ENCODE measurements at places on chromosomes 11 and 22. TPM values are rescaled to one million over a fixed set of nuclear protein-coding genes. Genes with fewer than 3 reads are reported as not detected.

DNA sequence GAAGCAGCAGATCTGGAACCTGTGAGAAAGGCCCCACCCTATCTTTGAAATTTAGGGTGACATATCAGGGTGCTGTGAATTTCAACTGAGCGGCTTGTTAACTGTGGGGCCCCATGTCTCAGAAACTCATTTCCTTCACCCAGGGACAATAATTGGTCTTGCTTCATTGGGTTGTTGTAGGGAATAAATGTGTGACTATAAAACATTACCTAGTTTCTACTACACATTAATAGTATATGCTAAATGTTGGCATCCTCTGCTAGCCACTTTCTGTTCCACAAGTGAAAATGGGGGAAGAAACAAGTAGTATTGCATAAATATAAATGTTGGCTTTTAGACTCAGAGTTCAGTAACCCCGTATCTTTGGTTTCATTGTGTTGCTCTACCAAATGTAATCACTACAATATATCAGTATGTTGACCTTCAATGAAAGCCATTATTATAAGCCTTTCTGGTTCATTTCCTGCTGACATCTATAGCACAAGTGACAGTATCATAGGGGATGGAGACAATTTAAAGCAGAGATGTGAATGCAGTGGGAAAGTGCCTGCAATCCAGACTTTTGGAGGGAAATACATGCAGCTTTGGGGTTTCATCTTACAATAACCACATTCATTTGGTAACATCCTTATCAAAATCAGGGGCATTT lies 905.5 kb upstream of the RAG2 start:
- peak; percentile 63 for DNase-seq

DNA sequence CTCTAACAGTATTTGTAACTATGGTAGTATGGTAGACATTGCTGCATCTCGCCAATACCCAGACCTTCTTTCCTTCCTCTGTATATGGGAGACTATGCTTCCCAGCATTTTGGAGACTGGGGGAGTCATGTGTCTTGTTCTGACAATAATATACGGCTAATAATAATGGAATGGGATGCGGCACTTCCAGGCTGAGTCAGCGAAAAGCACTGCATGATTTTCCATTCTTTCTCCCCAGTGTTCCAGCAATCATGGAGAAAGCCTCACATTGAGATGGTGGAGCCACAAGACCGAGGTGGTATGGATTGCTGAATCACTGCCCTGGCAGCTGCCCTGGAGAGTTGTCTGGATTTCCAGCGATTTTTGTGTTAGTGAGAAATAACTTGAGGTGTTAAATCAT lies 77.1 kb upstream of the FIBIN start:
- no peak for DNase-seq

GRCh38 chr11:87203907-87204602 lies 166.3 kb downstream of the TMEM135 start:
- DNase-seq: no peak

- peak; percentile 80 for DNase-seq
Measured at GRCh38 chr11:21511835-21512440, 680.9 kb upstream of the ANO5 start.

GRCh38 chr22:20233351-20234313 lies 34.5 kb downstream of the RTN4R start:
- no peak for DNase-seq

DNA sequence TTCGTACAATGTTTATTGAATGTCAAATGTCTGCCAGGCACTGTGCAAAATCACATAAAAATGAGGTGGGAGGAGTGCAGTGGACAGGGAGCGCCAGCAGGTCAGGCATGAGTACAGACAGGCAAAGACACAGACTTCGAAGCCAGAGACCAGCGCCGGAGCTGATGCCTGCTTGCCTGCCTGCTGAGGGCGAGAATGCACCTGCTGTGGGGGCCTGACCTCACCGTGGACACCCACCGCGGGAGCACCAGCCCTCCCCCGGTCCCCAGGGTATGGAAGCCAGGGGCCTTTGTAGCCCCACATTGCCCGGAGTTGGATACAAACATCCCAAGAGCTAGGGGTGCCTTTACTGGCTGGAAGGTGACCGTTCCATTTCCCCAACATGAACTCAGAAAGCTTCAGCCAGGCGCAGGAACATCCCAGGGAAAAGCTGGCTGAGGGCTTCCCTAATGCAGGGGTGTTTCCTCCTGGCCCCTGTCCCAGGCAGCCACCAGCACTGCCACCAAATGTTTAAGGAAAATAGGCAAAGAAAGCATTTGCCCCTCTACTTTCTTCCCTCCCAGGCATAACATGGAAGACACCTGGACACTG lies 17.9 kb downstream of the IFITM10 start:
- DNase-seq: no peak

DNA sequence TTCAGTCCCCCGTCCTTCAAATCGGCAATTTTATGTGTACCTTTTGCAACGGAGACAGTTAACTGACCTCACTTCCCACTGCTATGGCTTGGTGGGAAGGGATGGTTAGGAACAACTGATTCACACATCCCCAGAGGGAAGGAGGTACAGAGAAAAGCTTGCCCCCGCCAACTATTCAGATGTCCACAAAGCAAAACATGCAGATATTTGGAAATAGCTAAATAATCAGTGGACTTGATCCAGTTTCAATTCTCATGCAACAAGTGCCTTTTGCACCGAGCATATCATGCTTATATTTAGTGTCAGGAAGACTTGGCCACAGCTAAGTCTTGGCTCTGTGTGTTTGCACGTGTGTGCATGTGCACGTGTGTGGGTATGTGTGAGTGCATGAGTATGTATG lies 144.6 kb downstream of the SNX19 start:
- DNase-seq: no peak

- no peak for DNase-seq
Measured at GRCh38 chr11:720017-720641, 14.1 kb downstream of the EPS8L2 start.

Gene CLDN5
- 1.9 TPM for total RNA-seq

DNA sequence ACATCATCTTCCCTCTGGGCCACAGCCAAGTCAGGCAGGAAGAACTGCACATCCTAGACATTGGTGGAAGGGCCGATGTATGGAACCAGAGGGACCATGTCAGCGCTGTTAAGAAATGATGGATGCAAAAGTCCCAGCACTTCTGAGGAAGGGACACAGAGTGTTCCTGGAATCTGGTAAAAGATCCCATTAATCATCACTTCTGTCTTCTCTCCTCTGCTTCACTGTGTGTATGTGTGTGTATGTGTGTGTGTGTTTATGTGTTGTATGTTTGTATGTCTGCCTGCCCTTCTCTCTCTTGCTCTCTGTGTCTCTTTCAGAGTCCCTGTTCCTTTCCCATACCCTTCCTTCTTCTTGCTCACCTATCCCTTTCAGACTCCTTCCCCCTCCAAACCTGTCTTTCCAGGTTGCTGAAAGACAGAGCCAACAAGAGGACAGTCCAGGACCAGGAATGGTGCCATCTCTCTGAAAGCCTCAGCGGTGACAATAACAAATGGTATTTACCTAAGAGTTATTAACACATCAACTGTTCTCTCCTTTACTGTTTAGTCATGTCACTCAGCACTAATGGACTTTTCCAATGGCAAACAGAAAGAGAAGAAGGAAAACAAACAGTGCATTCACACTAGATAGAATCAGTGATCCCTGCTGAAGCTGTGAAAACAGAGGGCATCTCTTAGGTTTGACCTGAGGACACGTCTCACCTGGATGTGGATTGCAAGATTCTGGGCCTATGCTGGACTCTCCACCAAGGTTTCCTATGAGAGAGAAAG lies 47.1 kb downstream of the EHF start:
- DNase-seq: no peak

Gene KCNJ5
- total RNA-seq: not detected
